Muscle of arm (tissue), 14 donors: ENCODE measurements at places on chromosomes 2 and 18. TPM values are rescaled to one million over a fixed set of nuclear protein-coding genes. Genes with fewer than 3 reads are reported as not detected.

DNA sequence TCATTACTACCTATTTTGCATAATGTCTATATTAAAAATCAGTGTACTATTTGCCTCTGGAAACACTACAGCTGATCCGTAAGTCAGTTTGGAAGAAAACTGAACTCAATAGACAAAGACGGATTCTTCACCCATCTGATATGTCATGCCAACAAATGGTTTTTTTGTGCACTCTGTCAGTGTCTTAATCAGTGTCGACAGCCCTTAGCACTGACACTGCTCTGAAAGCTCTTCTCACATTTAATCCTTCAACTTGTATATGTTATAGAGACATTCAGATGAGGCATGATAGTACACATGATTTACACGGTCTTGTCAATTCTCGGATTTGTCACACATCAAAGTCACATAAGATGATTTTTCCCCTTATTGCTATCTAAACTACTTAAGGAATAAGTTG is 347.5 kb upstream of the GALNT5 start:
- DNase-seq, result no peak

MYL1 gene
- polyA plus RNA-seq, result 10,880 TPM

GRCh38 chr2:69163109-69163508 is 150.1 kb downstream of the ANTXR1 start:
- no peak for DNase-seq

GRCh38 chr2:229927817-229928321 is 5.6 kb downstream of the FBXO36 start:
- no peak for DNase-seq

SALL3 gene
- polyA plus RNA-seq, result not detected

EFR3B gene
- 3.8 TPM for polyA plus RNA-seq

GRCh38 chr2:143218621-143219020 is 89.4 kb downstream of the ARHGAP15 start:
- no peak for DNase-seq

DYNAP gene
- 0.12 TPM for polyA plus RNA-seq

SCG2 gene
- 0.13 TPM for polyA plus RNA-seq

DNA sequence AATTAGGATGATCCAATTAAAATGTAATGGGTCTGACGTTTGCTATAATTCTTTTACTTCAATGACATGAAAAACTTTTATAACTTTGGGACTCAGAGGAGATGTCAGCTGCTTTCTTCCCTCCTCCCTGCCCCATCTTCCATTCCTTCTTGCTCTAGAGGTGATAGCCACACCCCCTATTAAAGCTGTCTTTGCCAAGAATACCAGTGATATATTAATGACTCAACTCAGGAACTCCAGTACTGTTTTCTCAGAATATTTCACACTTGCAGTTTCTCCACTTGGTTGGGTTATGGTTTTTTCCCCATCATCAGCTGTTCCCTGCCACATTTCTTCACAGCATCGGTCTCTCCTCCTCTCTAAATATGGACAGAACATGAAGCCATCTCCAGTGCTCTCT is 184.0 kb downstream of the KCNE4 start:
- DNase-seq, result no peak

GRCh38 chr2:60957224-60957623 is 60.3 kb upstream of the PEX13 start:
- DNase-seq, result no peak

GRCh38 chr2:101125374-101125773 is 25.8 kb downstream of the TBC1D8 start:
- DNase-seq, result no peak

DNA sequence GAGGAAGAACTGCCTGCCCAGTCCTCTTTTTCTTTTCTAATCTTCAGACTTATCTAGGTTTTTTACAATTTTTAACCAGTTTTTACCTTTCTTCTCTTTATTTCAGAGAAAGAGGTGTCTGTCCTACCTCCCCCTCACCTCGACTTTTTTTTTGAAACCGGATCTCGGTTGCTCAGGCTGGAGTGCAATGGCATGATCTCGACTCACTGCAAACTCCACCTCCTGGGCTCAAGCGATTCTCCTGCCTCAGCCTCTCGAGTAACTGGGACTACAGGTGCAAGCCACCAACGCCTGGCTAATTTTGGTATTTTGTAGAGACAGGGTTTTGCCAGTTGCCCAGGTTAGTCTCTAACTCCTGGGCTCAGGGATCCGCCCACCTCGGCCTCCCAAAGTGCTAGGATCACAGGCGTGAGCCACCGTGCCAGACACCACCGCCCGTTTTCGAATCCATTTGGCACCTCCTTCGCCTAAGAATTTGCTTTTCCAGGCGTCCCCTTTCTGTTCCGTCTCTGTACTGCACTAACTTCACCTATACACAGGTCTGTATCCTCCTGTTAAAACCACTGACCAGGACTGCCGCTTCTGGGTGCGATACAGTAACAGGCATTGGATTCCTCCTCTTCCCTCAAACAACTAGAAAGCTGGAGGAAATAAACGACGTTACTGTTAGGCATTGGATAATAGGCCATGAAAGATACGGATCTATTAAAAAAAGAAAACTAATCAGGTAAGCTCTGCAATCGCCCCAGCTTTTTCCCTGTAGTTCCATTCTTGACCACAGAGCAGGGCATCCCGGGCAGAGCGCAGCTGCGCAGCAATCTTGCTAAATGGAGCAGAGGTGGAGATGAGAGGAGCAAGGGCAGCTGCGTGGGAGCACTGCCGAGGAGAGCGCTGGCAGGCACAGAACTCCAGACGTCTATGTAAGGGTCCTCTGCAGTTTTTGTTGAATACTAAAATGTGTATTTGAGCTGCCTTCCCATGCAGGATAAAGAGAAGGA is 69.9 kb downstream of the ZC3H6 start:
- DNase-seq, result no peak

- DNase-seq, result no peak
These were observed 18.0 kb downstream of the KLF11 start for GRCh38 chr2:10061221-10061925.

GRCh38 chr18:38872342-38872741 is 1306.7 kb upstream of the CELF4 start:
- DNase-seq, result no peak

- peak; percentile 41 for DNase-seq
These were observed 141.9 kb upstream of the CTAGE1 start for GRCh38 chr18:22559414-22560274.

- DNase-seq, result peak; percentile 8
These were observed 1.3 kb downstream of the TMEM163 start for GRCh38 chr2:134717286-134718022.

OTOS gene
- not detected for polyA plus RNA-seq
